G401 (cell line): ENCODE measurements at places on chromosomes 5 and 9. TPM values are rescaled to one million over a fixed set of nuclear protein-coding genes. Genes with fewer than 3 reads are reported as not detected.

DNA sequence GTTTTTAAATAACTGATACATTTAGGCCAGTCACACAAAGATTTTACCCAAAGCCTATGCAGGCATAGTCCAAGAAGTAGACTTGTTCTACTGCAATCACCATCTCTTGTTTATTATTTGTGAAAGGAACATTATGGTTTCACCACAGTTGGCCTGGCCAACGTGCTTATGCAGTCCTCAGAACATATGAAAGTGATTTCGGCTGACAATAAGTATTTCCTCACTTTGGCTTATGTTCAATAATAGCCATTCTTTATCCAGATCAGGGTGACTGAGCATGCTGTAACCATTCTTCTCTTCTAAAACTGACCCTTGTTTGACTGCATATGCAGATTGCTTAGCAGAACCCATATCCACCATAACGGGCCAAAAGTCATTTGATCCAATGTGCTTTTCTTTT lies 76.6 kb upstream of the CCDC152 start:
- DNase-seq: no peak

DNA sequence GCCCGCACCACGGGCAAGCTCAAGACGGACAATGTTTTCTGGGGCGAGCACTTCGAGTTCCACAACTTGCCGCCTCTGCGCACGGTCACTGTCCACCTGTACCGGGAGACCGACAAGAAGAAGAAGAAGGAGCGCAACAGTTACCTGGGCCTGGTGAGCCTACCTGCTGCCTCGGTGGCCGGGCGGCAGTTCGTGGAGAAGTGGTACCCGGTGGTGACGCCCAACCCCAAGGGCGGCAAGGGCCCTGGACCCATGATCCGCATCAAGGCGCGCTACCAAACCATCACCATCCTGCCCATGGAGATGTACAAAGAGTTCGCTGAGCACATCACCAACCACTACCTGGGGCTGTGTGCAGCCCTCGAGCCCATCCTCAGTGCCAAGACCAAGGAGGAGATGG lies 108.6 kb downstream of the DAB2IP start:
- DNase-seq: no peak

Gene ZER1
- total RNA-seq: 15.1 and 23.0 TPM in 2 replicates

DNA sequence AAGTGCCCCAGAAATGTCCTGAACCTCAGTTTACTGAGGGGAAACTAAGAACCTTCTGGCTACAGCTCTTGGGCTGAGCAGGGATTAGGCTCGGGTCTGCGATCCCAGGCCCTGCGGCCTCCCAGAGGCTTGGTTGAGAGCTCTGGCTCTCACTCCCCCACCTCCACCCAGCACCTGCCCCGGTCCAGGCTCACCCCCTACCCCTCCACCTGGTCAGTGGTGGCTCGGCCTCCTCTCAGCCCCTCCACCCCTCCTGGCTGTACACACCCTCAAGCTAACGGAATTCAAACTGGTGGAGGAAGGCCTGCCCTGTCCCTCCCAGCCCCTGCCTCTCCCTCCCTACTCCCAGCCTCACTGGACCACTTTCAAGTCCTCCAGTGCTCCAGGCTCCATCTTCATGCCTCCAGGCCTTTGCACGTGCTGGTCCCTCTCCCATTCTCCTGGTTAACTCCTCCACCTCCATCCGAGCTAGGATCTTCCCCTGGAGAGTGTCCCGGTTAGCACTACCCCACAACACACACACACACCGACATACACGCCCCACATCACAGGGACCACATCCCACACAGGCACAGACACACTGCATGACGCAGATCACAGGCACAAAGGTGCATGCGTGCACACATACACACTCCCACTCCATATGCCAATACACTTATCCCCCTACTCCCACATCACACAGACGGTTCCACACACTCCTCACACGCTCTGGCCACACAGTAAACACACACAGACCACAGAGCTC lies 130.9 kb downstream of the C9orf50 start:
- DNase-seq: no peak

GRCh38 chr9:29332789-29333188 lies 1759.5 kb upstream of the C9orf72 start:
- DNase-seq: no peak

DNA sequence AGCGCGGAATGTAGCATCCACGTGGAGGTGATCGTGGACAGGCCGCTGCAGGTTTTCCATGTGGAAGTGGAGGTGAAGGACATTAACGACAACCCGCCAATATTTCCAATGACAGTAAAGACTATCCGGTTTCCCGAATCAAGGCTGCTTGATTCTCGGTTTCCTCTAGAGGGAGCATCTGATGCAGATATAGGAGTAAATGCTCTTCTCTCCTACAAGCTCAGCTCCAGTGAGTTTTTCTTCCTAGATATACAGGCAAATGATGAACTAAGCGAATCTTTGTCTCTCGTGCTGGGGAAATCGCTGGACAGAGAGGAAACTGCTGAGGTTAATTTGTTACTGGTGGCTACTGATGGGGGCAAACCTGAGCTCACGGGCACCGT lies 598 bp downstream of the PCDHA2 start:
- DNase-seq: peak; percentile 8
